ENCODE measurements at places on chromosomes 6 and 20.

GRCh38 chr6:135606392-135606791 lies 108.9 kb upstream of the AHI1 start:
- DNase-seq: no peak

DNA sequence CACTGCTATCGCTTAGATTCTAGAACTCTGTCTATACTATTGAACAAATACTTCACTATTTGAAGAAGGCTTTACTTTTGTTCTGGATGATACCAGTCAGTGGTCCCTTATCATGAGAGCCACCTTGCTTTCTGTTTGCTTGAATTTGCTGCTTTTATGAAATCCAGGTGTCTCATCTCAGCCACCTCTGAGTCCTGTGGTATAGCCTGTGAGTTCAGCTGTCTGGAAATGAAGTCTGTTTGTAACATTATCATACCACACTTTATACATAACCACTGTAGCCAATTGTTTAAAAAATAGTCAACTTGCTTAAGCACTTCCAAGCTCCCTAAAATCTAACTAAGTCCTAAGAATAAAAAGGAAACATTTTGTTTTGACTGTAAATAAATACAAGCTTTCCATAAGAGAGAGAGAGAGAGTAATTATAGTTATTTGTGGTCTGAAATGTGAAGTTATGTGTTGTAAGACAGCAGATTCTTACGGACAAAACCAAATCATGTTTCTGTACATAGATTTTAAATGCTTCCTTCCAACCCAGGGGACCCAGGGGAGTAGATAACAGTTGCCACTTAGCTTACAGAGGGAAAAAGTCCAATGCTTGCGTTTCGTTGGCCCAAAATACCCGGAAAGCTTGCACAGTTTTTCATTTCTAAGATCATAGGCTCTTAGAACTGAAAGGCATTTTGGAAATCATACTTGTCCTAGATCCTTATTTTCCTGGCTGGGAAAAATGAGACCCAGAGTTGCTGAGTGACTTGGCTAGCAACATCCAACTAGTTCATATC lies 1107.8 kb upstream of the FLRT3 start:
- no peak for DNase-seq

- DNase-seq: no peak
These were observed 45.6 kb downstream of the THBS2 start for GRCh38 chr6:169208011-169208410.

- DNase-seq: no peak
These were observed 4.2 kb upstream of the APMAP start for GRCh38 chr20:24996449-24997377.

DNA sequence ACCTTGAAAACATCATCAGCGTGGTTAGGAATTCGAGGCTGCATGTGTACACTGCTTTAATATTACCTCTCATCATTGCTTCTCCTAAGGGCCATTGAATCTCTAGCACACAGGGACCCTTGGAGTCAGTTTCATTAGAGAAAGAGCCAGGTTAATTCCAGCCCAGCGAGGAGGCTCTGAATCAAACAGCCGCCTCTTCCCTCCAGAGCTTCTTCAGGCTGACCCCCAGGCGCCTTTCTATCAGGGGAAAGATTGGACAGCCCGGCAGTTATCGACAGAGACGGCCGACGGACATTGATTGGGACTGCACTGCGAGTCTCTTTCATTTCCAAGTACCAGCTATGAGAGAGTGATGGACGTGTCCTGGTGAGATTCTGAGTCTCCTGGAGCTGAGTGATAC lies 159.2 kb downstream of the ANKRD60 start:
- DNase-seq: no peak

GRCh38 chr6:123420512-123420911 lies 216.2 kb downstream of the TRDN start:
- DNase-seq: no peak

GRCh38 chr20:45918779-45919537 lies 7.0 kb upstream of the PLTP start:
- no peak for DNase-seq

- DNase-seq: no peak
These were observed 31.6 kb upstream of the CSNK2A1 start for GRCh38 chr20:575230-575629.

GRCh38 chr20:59232618-59233017 lies 67.8 kb upstream of the EDN3 start:
- no peak for DNase-seq

DNA sequence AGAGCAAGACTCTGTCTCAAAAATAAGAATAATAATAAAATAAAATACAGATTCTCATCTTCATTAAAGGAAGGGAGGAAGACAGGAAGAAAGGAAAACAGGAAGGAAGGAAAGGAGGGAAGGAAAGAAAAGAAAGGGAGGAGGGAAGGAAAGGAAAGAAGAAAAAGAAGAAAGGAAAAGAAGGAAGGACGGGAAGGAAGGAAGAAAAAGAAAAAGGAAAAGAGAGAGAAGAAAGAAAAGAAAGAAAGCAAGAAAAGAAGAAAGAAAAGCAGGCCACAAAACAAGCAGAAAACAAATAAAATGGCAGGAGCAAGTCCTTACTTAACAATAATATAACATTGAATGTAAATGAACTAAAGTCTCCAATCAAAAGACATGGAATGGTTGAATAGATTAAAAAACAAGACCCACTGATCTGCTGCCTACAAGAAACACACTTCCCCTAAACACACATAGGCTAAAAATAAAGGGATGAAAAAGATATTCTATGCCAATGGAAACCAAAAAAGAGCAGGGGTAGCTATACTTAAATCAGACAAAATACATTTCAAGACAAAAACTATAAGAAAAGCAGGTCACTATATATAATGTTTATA lies 60.4 kb downstream of the ZFP64 start:
- no peak for DNase-seq

GRCh38 chr6:14478381-14479225 lies 361.0 kb downstream of the CD83 start:
- DNase-seq: no peak

GRCh38 chr6:97231911-97232310 lies 51.1 kb downstream of the MMS22L start:
- DNase-seq: no peak

- no peak for DNase-seq
These were observed 9.1 kb downstream of the EBF4 start for GRCh38 chr20:2701671-2702081.

- no peak for DNase-seq
These were observed 112.0 kb downstream of the ZMYND8 start for GRCh38 chr20:47244451-47244850.

DNA sequence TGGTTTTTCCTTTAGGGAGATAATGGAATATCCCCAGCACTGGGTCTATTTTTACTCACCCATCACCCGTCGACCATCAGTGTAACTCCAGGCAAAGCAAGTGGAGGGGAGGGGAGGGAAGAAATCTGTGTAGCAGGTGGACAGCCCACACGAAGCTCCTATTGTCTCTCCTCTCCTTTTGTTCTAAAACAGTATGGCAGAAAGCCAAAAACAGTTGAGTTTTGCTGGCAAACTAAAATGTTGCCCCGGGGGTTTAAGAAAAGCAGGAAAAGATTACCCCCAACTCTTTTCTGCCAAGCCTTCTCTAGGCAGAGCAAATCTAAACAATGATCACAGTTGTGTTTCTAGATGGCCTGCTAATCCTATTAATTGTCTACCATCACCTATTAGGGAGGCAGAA lies 89.7 kb downstream of the PREP start:
- no peak for DNase-seq

All from NCI-H2081 treated with DMSO at 0.1 percent for 48 hours (cell line).